ENCODE measurements at places on chromosomes 16 and 17.

DNA sequence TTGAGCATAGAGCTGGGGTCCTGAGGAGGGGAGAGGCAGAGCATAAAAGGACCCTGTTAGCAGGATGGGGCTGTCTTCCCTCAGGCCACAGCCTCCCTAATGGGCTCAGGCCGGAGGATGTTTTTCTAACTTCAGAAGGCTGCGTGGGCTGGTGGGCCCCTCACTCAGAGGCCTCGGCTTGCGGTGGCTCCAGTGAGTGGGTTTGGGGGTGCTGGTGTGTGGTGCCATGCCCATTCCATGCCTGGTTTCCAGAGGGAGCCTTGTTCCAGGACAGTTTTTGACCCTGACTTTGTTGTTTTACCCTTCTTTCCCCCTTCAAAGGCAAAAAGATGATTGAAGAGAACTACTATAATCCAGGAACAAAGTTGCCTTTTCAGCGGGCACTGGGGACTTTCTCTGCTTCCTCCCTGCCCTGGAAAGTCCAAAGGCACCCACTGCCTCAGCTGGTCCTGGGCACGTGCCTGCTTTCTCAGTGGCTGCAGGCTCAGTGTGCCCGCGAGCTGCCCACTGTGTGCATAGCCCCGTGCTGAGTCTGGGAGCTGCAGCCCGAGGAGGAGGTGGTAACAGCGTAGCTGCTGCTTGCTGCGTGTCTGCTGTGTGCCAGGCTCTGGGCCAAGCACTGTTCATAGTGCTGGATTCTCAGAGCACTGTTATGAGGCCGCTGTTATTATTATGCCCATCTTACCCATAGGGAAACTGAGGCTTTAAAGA is 11.8 kb downstream of the NKD1 start:
- no peak for DNase-seq

GRCh38 chr17:47719411-47720152 is 13.5 kb upstream of the TBX21 start:
- no peak for DNase-seq

GRCh38 chr16:19153876-19154275 is 14.2 kb upstream of the SYT17 start:
- DNase-seq = no peak

- no peak for DNase-seq
These were observed 29.9 kb upstream of the RHOT1 start for GRCh38 chr17:32112416-32112815.

GRCh38 chr17:50199211-50199802 is 2.1 kb downstream of the COL1A1 start:
- no peak for DNase-seq

GRCh38 chr16:52456368-52456767 is 90.6 kb downstream of the TOX3 start:
- no peak for DNase-seq

GRCh38 chr16:22671301-22672076 is 142.5 kb upstream of the HS3ST2 start:
- DNase-seq = no peak

GRCh38 chr17:37791447-37792399 is 46.9 kb upstream of the HNF1B start:
- DNase-seq = no peak

DNA sequence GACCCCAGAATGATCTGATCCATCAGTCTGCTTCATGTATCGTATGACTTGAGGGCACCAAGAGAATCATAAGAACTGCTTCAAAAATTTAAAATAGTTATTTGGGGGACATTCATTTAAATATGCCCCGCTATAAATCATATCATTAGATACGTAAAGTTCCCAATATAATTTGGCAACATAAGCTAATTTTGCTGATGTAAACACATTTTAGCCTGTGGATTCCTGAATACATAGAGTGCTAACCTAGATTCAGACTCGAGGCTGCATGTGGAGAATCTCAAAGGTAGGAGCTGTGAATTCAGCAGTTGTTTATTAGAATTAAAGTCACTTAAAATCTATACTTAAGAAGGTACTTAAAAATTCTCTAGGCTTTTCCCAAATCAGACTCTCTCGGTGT is 24.9 kb downstream of the ANKFN1 start:
- DNase-seq = no peak

GRCh38 chr17:3546997-3547396 is 10.6 kb downstream of the TRPV3 start:
- DNase-seq = no peak

GRCh38 chr17:69061721-69062556 is 1.2 kb upstream of the ABCA9 start:
- no peak for DNase-seq

GRCh38 chr17:44960691-44961090 is 7.4 kb downstream of the C1QL1 start:
- no peak for DNase-seq

- no peak for DNase-seq
These were observed 11.7 kb downstream of the ABCC1 start for GRCh38 chr16:15961060-15961511.

DNA sequence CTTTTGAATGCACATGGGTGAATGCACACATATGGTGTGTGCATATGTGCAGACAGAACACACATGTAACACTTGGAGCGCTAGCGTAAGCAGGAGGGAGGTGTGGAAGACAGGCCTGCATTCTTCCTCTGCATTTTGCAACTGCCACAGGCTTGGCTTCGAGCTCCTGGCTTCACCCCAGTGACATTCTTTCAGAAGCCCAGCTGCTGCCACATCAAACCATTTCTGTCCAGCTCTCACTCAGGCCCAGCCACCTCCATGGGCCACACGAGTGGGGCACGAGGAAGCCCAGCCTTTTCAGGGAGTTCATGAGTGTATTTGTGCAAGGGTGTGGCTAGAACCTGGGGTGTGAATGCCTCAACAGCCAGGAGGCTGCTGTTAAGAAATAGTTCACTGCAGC is 18.8 kb downstream of the LGALS3BP start:
- DNase-seq = no peak

DNA sequence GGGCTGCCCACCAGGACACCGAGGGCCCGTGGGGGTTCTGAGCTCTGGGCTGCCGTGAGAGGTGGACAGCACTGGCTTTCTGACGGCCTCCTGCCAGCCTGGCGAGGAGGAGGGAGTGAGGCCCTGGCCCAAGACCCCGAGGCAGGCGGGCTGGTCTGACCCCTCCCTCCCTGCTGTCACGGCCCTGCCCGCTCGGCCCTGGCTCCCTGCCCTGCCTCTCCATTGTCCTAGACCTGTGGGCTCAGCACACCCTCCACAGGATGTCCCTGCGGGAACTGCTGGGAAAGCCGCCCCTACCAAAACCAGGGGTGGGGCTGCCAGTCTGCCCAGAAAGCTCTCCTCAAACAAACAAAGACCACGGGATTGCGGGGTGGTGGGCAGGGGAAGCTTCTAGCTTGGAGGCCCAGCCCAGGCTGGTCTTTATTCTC is 20.7 kb downstream of the SPNS2 start:
- DNase-seq = peak; percentile 85

GRCh38 chr17:47967607-47968252 is 3.2 kb upstream of the CDK5RAP3 start:
- no peak for DNase-seq

GRCh38 chr16:3004781-3005284 is 7.9 kb upstream of the CLDN9 start:
- no peak for DNase-seq

DNA sequence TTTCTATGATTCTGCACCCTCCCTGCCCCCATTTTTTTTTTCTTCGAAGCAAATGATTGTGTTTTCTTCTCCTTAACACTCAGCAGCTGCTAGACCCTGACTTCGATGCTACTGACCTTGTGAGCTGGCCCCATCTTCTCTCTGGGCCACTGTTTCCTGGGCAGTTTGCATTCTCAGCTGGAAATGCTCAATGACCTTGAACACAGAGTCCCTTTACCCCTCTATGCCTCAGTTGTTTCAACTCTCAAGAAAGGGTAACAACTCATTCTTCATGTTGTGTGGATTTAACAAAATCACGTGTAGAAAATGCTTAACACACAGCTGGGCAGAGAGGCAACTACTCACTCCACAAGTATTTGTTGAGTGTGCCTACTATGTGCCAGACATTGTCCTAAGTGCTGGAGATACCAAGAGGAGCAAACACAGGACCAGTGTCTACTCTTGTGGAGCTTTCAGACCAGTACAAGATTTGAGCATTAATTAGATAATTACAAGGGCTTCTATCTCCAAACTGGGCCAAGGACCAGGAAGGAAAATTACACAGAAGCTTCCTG is 66.2 kb downstream of the IQCK start:
- no peak for DNase-seq

DNA sequence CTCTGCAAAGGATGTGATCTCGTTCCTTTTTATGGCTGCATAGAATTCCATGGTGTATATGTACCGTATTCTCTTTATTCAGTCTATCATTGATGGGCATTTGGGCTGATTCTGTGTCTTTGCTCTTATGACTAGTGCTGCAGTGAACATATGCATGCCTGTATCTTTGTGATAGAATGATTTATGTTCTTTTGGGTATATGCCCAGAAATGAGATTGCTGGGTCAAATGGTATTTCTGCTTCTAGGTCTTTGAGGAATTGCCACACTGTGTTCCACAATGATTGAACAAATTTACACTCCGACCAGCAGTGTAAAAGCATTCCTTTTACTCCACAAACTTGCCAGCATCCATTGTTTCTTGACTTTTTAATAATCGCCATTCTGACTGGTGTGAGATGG is 60.2 kb upstream of the ADORA2B start:
- DNase-seq = no peak

DNA sequence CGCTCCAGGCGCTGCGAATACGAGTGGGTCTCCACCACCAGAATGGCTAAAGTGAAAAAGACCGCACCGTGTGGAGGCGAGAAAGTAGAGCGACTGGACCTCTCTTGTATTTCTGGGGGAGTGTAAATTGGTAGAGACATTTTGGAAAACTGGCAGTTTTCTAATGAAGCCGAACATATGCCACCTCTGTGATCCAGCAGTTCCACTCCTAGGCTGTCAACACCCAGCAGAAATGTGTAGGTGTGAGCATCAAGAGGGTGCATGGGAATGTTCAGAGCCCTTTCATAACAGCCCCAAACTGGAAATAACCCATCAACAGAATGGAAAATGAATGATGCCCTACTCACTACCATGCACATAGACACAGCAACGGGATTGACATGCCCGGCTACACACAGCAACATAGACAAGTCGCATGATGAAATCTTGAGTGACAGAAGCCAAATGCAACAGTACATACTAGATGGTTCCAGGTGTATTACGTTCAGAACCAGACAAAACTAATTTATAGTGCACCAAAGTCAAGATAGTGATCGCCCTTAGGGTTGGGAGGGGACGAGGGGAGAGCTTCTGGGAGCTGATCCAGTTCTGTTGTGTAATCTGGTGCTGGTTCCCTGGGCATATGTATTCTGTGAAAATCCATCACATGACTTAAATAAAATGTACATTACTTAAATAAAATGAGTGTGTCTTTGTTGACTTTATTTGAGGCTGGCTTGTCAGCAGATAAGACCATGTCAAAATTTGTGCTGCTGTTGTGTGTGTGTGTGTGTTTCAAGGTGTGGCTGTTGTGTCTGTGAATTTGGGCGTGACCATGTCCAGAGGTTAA is 877 bp upstream of the BCL7C start:
- DNase-seq = no peak

DNA sequence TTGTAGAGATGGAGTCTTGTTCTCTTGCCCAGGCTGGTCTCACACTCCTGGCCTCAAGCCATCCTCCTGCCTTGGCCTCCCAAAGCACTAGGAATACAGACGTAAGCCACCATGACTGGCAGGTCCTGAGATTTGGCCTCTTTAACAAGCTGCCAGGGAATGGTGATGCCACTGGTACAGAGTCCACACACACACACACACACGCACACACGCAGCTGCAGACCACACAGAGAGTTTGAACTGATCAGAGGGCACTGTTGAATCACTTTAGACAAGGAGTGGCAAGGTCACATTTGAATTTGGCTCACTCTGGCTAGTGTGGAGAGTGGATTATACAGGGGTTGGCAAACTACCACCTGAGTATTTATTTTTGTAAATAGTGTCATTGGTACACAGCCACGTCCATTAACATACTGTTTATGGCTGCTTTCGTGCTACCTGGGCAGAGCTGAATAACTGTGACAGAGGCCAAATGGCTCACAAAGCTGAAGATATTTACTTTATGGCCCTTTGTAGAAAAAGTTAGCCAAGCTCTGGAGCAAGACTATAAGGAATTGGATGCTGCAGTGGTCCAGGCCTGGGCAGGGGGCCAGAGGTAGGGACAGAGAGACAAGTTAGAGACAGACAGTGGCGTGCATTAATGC is 9.9 kb downstream of the ITPRIPL2 start:
- DNase-seq = no peak

- DNase-seq = no peak
These were observed 16.4 kb downstream of the CDH5 start for GRCh38 chr16:66382966-66383299.

DNA sequence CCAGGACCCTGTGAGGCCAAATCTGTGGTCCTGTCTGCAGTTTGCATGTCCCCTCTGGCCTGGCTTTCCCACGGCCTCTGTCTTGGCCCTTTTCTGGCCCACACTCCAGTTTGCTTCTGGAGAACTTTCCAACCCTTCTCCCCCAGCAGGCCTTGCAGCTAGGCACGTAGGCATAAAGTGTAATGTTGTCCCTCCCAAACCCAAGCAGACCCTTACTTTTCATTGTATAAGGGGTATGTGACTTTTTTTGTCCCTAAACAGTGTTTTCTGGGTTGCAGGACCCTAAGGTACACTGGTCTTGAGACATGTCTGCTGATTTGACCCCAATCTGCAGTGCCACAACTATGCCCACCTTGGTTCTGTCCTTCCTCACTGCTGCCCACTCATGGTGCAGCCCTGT is 15.6 kb upstream of the SMPD3 start:
- DNase-seq = no peak

DNA sequence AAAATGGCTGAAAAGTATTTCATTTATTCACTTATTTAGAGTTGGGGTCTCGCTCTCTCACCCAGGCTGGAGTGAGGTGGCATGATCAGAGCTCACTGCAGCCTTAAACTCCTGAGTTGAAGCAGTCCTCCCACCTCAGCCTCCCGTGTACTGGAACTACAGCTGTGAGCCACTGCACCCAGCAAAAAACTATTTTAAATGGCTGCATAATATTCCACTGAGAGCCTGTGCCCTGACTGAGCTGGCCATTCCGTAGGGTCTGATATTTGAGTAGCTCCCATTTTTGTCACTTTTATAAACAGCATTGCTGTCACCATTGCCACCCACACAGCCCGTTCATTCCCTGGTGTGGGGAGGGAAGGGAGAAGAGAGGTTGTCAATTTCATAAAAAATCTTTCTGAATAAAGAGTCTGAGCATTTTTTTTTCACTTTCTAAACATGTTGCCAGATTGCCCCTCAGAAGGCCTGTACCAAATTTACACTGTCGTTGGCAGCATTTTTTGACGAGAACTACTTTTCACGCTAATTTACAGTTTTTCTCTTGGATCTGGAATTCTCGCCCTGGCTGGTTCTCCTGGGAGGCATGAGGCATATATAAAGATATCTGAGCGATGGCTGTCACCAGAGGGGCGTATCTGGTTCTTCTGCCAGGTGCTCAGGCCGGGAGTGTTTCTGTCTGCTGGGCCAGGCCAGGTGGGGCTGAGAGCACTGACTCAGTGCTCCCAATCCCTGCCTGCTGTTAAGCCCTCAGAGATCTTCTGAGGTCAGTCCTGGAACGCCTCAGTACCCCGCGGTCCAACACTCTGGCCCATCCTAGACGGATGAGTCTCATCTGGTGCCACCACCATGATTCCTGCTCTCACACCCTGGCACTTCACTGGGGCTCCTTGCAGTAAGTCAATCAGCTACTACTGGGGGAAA is 7.2 kb upstream of the KIFC3 start:
- no peak for DNase-seq
